ENCODE measurements at places on chromosomes 16 and 17.
A peak's percentile ranks its signal among the peaks of the same experiment; 100 is the strongest.

- no peak for DNase-seq
Observed at GRCh38 chr16:5011637-5012036, 22.1 kb downstream of the NAGPA start.

DNA sequence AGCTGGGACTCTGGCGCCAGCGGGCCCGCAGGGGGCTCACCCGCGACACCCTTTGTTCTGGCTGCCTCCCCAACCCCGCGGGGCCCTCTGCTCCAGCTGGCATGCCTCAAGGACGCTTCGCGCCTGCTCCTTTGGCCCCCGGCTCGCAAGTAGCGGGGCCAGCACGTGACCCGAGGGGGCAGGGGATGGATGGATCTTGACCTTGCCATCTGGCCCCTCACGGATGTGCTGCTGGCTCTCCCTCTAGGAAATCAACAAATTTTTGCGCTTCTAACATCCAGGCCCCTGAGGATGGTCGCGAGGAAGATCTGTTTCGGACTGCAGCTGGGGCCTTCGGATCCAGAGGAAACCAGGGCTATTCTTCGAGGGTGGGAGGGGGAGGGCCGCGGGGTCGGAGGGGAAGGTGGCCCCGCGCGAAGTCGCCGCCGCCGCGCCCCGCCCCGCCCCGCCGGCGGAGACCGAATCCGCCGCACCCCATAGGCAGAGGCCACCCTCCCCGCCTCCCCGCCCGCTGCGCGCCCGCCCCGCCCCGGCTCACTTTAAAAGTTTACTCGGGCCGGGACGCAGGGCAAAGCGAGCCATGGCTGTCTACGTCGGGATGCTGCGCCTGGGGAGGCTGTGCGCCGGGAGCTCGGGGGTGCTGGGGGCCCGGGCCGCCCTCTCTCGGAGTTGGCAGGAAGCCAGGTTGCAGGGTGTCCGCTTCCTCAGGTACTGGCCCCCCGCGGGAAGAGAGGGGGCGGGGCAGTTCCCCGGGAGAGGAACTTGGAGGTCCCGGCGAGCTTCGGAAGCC is at the start of gene ACSF2:
Gene ACSF2 (plus strand): TSS at position 537 of the 790 bp plus-strand sequence. CDS start 44 bp downstream, at position 581.
- peak; percentile 69 for DNase-seq

DNA sequence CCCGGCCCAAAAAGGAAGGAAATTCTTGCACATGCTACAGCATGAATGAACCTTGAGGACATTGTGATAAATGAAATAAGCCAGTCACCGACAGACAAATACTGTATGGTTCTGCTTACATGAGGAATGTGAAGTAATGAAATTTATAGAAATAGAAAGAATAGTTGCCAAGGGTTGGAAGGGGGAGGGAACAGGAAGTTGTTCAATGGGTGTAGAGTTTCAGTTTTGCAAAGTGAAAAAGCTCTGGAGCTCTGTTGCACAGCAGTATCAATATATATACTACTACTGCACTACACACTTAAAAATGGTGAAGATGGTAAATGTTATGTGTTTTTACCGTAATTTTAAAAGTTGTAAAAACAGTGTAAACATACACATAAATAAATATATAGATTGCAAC is 43.7 kb downstream of the PKD1L3 start:
- no peak for DNase-seq

GRCh38 chr17:68197091-68197996 is 50.5 kb upstream of the AMZ2 start:
- DNase-seq = no peak

GRCh38 chr17:72361892-72362291 is 241.1 kb downstream of the SOX9 start:
- no peak for DNase-seq
